Progenitor cell of endocrine pancreas (in vitro differentiated cells): ENCODE measurements at places on chromosomes 6 and 20.

DNA sequence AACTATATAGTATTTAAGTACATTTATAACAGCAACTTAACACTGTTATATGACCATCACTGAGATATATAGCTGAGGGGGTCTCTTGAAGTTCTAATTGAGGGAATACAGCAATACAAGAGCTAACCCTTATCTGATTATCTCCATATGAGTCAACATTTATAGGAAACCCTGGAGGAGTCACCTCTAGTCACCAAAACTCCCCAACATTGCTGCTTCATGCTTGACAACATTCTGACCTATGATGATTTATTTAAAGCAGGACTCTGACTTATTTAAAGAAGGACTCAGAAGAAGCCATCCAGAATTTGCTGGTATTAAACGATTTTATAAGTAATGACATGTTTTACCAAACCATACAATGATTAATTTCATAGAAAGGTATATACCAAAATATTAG, 182.6 kb upstream of the NOX3 start:
- DNase-seq: no peak

DNA sequence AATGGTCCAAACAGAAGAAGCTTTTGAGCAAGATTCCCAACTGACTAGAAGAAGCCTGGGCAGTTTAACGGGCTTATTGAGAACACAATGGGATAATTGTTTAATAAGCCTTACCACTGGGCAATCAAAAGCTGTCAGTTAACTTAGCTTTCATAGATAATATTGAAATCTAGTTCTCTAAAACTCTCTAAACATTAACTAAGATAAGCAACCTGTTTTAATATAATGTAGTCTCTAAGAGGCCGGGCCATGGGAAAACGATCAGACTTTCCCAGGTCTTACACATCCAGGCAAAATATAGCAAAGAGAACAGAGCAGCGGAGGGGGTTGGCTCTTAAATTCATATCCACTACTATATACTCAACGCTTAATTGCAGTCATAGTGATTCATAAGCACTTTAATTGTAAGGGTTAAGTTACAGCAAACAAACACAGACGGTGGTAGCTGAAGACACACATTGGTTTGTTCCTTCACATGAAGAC, 128.0 kb upstream of the FAM83B start:
- DNase-seq: no peak

- no peak for DNase-seq
Observed at GRCh38 chr6:1720620-1721322, 111.1 kb downstream of the FOXC1 start.

DNA sequence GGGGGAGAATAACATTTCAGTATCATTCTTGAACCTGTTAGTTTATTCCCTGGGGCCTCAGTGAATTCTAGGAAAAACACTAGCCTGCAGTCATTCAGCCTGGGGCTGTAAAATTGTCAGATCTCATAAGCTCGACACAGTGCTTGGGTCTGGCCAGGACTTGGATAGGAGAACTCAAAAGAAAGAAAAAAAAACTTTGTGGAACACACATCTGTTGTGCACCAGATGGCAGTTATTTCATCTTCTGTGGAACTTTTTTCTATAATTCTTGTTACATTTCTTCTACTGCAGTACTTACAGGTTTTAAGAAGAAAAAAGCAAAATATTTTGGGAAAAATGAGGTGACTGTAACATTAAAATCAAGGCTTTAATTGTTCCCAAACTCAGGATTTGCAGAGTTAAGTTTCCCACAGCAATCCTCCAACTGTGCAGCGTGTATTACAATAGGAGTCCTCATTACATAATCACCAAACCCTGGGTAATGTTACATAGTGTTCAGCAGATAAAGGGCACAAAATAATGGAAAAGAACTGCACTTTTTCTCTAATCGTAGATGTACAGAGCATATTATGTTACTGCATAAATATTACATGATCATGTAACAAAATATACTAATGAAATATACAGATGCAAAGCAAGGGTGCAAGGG, 531.1 kb upstream of the CITED2 start:
- DNase-seq: no peak

DNA sequence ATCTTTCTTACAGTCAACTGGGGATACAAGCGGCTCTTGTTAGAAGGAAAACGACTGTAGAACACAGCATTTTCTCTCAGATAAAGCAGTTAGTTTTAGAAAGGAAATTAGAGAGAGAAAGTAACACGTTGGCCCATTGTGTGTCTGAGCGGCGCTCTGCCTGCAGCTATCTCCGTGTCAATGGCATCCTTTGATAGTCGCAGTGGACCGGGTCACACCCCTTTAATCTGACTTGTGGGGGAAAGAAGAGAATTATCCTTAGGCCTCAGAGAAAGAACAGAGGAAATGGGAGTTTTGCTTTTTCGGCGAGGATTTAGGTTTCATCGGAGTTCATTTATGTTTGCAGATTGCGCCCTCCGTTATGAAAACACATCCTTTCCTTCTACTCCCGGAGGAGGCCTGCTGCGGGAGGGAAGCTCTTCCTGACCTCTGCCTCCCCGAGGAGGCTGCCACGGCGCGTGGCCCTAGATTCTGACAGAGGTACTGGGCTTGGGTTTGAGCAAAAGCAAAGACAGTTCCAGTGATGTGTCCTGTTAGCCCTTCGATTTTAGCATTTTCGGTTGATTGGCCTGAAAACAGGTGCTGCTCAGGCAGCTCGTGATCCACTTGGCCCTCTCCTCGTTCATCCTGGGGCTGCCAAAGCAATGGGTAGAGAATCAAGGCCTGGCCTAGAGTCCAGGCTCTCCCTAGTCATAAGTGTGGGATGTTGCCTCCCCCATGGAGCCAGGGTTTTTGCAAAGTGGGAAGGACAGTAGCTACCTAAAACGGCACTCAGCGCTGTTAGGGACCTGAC, 74.9 kb downstream of the ZDHHC14 start:
- DNase-seq: no peak
